Common myeloid progenitor, CD34-positive (primary cell): ENCODE measurements at places on chromosomes 11 and 22.

- no peak for DNase-seq
These were observed 10.2 kb downstream of the RTN4R start for GRCh38 chr22:20258021-20258299.

GRCh38 chr11:44732564-44732963 lies 5.8 kb downstream of the TSPAN18 start:
- no peak for DNase-seq

DNA sequence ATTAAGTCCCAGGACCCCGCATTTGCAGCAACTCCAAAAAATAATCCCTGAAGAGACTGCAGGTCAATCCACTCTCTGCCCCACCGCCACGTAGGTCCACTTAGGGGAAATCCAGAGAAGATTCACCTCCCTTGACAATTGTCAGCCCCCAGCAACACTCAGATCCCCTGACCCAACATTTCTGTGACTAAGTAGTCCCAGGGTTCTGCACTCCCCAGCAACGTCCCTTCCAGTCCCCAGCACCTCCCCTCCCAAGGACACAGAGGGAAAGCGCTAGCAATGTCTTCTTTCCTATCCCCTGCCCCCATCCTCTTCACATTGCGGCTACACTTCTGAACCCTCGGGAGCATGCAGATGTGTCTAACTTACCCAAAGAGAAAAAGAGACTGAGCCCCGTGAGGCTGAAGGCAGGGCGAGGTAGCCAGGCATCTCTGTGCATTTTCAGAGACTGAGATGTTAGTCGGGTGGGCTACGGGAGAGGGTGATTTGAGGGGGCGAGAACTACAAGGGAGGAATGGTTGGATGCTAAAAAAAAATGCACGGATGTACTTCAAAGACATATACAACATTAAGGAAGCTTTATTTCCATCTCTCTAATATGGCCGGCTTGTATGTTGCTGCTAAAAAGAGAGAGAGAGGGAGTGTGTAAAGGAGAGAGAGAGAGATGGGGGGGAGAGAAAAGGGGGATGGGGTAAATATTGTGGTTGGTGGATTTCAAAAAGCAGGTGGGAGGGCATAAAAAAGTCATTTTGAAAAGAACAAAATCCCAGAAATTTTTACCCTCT lies at the start of gene SCN2B:
SCN2B (minus strand) TSS at position 647 of the 785 bp plus-strand sequence; CDS start at position 439, 208 bp downstream.
- DNase-seq: peak; percentile 71

GRCh38 chr22:37313376-37314314 lies 31.3 kb downstream of the CYTH4 start:
- no peak for DNase-seq

DNA sequence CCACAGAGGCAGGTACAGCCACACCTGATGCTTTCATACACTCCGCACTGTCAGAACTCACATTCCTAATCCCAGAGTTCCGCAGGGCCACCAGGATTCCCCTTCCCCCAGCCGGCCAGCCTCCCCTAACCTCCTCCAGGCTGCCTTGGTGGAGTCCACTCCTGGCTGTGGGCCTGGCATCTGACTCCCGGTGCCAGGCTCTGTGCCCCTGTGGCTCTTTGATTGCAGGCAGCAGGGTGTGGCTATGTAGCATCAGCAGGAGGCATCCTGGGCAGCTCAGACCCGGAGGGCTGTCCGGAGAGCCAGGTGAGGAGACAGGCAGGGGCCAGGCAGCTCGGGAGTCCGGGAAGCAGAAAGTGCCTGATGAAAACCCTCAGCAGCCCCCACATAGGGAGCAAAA lies 1432.9 kb downstream of the BRD1 start:
- DNase-seq: no peak

GRCh38 chr11:121499405-121499804 lies 46.6 kb upstream of the SORL1-AS1 start:
- DNase-seq: no peak

GRCh38 chr11:130601764-130602460 lies 153.5 kb downstream of the ADAMTS15 start:
- DNase-seq: no peak

- peak; percentile 37 for DNase-seq
These were observed 8.1 kb downstream of the FBXO7 start for GRCh38 chr22:32482708-32483107.
